Cardiac septum (tissue), 1 donor: ENCODE measurements at places on chromosomes 2 and 18.

- no peak for DNase-seq
Measured at GRCh38 chr2:111054791-111055691, 65.7 kb upstream of the BCL2L11 start.

- DNase-seq = peak; percentile 84
Measured at GRCh38 chr2:27320958-27321543, 1.8 kb downstream of the MPV17 start.

DNA sequence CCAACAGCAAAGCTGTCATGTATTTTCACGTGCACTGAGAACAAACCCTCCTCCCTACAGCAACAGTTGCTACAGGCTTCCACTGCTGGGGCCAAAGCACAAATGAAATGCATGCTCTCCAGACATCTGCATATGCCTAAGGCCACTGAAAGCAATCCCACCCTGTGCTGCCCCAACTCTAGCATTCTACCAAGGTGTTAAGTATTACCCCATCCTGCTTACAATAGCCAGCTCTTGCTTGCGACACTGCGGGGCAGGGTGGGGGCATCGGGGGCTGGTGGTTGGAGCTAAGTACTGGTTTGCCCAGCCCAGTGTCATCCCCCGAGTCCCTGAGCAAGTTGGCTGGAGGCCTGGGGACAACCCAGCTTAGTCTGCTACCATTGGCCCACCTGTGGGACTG lies 742.5 kb downstream of the TDRD15 start:
- DNase-seq = no peak

GRCh38 chr2:88602022-88602421 lies 25.2 kb downstream of the EIF2AK3 start:
- no peak for DNase-seq

DNA sequence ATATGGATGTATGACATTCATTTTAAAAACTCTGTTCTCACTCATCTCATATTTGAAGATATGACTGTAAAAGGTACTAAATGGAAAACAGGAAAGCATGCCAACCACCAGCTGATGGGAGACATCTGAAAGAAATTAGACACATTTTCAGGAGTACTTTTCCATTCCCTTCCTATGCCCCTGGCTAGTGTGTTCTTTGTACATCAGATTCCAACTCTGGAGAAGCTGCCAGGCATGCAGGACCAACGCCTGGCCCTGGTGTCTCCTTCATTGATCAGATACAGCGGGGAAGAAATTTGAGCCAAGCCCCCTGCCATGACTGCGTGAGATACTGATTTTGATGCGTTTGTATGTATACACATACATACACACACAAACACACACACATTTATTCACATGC lies 599.0 kb upstream of the SYT4 start:
- DNase-seq = no peak

GRCh38 chr2:98295721-98296414 lies 50.4 kb upstream of the CNGA3 start:
- no peak for DNase-seq

- DNase-seq = no peak
Measured at GRCh38 chr18:80250740-80251364, 3.5 kb upstream of the PARD6G start.

- DNase-seq = no peak
Measured at GRCh38 chr2:178928077-178928476, 120.9 kb upstream of the TTN start.

GRCh38 chr18:6013171-6013810 lies 118.0 kb upstream of the TMEM200C start:
- DNase-seq = no peak

DNA sequence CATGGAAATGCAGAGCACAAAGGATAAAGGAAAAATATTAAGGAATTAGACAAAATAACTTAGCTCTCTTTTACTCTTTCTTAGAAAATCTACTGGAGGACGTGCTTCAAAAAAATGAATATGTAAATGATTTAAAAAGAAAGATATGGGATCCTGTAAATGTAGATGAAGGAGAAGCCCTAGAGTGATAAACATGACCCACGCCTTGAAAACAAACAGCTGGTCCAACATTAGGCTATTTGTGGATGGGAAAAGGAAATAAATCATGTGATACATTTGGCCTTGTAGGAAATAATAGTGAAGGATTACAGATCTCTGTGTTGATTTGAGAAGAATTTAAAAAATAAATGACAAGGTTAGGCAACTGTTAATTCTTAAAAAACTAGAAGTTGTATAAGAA lies 492.1 kb upstream of the SLC39A10 start:
- no peak for DNase-seq

DNA sequence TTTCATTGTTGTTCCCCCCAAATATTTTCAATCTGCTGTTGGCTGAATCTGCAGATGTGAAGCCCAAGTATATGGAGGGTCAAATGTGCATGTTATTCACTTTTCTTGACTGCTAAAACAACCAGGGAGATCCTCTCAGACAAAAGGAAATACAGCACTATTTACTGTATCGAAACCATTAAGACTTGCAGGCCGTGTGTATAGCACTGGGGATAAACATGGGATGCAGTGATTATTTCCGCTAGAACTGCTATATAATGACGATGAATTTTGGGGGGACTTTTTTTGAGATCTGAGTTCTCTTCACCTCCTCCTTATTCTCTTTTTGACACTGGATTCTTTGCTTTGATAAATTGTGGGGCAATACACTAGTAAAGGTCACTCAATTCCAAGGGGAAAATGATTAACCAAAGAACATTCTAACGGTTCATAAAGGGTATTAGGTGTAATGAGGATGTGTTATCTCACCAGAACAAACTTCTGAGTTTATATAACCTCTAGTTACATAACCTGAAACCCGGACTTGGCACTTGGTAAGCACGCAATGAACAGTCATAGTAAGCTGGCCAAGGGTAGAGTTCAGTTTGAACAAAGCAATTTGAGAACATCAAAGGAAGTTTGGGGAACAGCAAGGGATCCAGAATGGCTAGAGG lies 3.5 kb upstream of the UGT1A1 start:
- DNase-seq = no peak

- DNase-seq = no peak
Measured at GRCh38 chr2:221851531-221852045, 279.5 kb upstream of the EPHA4 start.

GRCh38 chr2:200308546-200309295 lies 2.2 kb downstream of the SPATS2L start:
- no peak for DNase-seq

DNA sequence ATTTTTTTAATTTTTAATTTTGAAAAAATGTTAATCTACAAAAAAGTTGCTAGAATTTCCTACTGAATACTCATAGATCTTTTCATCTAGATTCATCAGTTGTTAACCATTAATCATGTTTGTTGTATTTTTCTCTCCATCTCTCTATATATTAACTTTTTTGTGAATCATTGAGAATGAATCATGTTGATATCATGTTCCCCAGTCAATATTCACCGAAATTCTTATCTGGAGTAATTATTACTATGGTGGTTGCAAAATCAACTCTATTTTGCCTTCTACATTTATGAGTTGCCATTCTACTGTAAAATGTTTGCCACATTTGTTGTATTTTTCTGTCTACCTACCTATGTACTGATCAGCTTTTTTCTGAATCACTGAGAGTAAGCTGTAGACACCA lies 154.0 kb downstream of the SPP2 start:
- no peak for DNase-seq

GRCh38 chr2:136024616-136025015 lies 39.2 kb upstream of the DARS1 start:
- DNase-seq = no peak

- DNase-seq = no peak
Measured at GRCh38 chr18:70981400-70982140, 692.7 kb downstream of the SOCS6 start.

DNA sequence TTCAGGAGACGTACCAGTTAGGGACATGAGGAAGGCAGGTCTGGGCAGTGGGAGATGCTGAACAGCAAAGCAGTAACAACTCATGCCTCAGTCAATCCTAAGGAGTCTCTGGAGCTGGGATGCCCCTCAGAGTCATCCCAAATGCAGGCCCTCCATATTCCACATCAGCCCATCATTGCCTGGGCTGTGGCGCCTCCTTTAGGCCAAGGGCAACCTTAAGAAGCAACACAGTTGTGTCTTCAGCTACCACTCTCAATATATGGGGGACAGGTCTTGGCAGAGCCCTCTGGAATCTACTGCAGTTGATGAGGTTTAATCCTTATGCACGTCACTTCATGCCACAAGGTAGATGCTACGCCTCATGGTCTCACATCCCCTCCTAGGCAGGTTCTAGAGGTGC lies 682.0 kb upstream of the RAB6C start:
- no peak for DNase-seq

DNA sequence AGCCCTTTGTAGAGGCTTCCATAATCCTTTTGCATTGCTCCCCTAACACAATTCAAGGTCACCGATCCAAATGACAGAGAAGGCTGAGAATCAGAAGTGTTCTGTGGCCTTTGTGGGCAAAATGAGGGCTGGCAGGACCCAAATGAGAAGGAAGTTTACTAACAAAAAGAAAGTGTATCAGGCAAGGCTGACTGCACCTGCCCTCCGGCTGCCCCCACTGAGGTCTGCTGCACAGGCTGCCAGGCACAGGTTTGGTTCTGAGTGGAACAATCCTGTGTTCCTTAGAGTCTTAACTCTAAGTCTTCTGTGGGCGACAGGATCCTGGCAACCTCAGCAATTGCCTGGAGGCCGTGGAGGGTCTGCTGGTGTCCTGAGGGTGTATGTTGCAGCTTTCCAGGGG lies 568.5 kb downstream of the CMPK2 start:
- DNase-seq = no peak

DNA sequence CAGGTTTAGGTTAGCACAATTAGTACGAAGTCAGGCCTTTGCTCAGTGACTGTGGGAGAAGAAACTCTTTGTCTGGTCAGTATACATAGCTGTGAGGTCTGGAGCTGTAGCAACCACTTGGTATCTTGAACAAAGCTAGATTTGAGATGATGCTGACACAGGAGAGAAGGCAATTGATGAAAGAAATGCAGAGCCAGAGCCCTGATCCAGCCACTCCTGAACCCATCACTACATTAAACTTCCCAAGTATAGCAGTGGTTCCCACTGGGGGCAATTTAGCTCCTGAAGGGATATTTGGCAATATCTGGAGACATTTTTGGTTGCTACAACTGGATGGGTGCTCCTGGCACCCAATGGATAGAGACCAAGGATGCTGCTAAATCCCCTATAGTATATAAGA lies 143.9 kb upstream of the SPRED2 start:
- DNase-seq = no peak

- DNase-seq = no peak
Measured at GRCh38 chr2:171754254-171754939, 67.1 kb downstream of the DYNC1I2 start.

DNA sequence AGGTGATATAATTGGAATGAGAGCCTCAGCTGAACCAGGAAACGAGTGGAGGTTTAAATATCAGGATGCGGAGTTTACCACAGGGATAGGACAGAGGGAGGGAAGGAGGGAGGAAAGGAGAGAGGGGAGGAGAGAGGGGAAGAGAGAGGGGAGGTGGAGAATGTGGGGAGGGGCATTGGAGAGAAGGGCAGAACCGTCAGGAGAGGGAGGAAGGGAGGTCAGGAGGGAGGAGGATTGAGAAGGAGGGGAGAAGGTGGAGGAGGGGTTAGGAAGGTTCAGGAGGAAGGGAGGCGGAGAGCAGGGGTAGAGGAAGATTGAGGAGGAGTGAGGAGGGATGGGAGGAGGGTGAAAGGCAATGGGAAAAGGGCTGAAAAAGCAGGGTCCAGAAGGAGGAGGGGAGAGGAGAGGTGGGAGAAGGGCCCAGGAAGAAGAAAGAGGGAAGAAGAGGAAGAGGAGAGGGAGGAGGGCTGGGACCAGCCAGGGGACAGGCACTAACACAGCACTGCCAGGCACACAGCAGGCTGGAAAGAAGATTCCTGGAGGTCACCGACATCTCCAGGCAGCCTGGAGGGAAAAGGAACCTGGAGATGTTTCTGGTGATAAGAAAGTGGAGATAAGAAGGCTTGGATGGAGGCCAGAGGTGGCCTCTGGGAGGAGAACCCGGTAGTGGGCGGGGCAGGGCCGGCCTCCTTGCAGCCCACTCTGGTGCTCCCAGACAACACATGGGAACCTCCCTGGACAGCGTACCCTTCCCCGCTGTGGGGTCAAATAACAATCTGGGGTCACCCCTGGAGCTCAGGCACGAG lies 176.7 kb upstream of the SMAD2 start:
- no peak for DNase-seq

DNA sequence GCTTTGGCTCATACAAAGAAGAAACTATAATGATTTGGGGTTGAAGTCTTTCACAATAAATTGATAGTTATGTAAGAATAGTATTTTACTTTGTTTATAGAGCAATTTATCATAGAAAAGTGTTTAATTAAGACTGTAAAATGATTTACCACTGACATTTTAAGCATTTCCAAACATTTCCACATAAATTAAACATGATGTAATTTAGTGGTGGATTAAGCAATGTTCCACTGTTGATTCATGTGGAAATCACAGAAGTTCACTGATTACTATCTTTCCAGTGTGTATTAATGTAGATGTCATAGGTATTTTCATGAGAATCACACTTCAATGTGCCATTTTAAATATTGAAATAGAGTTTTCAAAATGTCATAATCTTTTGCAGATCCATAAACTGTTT lies 40.1 kb upstream of the GRB14 start:
- no peak for DNase-seq

DNA sequence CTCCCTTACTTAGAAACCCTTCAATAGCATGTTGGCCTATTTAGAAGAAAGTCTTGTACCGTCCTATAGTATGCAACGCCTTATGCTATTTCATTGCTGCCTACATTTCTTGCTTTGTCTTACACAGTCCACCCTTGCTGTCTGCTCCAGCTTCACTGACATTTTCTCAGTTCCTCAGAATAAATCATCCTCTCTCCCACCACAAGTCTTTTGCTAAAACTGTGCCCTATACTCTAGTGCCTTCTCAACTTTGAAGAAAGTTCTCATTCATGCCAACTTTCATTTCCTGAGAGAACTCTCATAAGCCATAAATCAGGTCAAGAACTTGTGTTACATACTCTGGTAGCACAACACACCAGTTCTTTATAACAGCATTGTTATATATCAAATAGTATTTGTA lies 54.3 kb upstream of the COL3A1 start:
- no peak for DNase-seq

GRCh38 chr2:232369126-232369951 lies 9.2 kb upstream of the ALPP start:
- DNase-seq = no peak
